CD4-positive, alpha-beta T cell treated with Interleukin-17A for 1 hour (primary cell): ENCODE measurements at places on chromosomes 7 and 10.
A peak's percentile ranks its signal among the peaks of the same experiment; 100 is the strongest.

GRCh38 chr10:22997096-22997495 lies 69.2 kb downstream of the ARMC3 start:
- peak; percentile 9 for DNase-seq

DNA sequence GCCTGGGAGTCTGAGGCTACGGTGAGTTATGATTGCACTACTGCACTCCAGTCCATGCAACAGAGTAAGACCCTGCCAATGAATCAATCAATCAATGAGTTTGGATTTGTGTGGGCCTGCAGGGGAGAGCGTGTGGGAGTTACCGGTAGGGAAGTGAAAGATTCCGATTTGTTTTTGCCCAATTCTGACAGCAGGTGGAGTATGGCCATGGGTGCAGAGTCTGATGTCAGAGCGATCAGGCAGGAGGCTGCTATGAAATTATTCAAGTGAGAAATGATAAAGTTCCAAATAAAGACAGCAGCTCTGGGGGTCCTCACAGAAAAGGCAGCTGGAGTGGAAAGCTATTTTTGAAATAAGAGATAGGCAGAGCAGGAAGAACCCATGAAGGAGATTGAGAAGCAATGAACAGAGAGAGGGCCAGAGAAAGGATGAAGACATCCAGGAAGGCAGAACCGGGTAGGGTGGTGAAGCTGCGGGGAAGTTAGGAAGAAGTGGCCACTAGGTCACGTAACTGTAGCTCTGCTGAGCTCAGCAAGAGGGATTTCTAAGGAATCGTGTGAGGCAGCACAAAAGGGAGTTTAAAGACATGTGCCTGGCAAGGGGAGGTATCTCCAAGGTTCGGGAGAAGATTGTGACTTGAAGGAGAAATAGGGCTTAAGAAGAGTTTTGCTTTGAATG lies 93.7 kb upstream of the NMT2 start:
- DNase-seq = no peak

DNA sequence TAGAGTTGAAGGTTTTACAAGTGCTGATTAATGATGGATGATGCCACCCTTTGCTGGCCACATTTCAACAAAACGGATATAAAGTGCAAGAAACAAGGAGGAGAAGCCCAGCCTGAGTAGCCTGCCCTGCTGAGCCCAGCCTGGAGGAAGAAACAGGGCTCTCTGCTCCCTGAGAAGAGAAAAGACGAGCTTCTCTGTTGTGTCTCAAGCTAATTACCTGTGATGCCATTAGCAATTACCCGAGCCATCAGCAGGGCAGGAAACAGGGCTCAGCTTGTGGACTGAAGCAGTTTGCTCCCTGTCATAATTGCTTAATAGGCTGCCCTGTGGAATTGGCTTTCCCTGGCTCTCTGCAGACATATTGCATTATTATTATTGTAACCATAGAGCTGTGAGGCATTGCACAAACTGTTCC lies 709.3 kb upstream of the AUTS2 start:
- no peak for DNase-seq

- no peak for DNase-seq
Observed at GRCh38 chr7:151732292-151732691, 144.6 kb downstream of the PRKAG2 start.

GRCh38 chr7:83053965-83054364 lies 108.7 kb downstream of the PCLO start:
- no peak for DNase-seq

DNA sequence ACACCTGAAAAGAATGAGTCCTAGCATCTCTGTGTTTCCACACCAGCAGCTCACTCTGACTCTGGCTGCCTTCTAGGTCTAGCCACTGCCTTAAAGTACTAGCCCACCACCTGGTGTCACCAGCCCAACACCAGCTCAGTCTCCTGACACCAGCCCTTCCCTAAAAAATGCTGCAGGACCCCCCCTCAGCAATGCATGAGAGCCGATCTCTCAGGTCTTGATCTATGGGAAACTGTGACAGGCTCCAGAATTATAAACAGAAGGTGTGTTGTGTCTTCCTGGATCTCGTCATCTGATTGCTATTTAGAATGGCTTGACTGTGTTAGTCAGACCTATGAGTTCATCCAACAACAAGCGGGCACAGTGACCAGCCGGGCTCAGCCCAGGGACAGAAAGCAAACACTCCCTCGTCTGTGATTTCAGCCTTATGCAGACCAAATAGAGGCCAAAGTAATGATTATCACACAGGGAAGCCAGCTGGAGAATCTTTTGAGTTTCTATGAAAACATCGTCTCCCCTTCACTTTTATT lies 66.6 kb downstream of the CUBN start:
- no peak for DNase-seq

DNA sequence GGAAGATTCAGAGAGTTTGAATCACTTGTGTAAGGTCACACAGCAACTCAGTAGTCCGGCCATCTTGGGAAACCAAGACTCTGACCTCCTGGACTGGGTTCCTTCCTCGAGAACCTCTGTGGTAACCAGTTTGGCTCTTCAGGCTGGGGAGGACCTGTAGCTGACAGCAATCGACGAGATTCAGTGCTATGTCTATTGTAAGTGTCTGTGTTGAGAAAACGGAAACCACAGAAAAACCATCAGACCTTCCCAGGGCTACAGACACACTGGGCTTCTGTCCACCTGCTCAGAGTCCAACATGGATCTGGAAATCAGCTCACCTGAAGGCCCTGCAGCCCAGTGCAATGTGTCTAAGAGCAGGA lies 403.7 kb downstream of the RPS24 start:
- no peak for DNase-seq

DNA sequence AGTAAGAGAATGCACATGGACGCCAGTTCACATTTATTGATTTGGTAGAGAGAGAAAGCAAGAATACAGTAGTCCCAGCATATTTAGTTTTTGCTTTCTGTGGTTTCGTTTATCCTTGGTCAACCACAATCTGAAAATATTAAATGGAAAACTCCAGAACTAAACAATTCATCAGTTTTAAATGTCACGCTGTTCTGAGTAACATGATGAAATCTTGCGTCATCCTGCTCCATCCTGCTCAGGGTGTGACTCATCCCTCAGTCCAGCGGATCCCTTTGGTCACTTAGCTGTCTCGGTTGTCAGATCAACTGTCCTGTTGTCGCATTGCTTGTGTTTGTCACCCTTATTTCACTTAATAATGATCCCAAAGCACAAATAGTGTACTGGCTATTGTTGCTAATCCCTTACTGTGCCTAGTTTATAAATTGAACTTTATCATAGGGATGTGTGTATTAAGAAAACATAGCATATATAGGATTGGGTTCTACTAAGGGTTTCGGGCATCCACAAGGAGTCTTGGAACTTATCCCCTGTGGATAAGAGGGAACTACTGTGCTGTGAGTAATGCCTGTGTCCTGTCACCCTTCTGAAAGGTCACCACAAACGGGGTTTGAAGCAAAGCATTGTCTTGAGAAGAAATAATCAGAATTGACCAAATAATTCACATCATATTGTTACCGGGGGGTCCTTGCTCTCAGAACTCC lies 73.6 kb downstream of the OTUD1 start:
- no peak for DNase-seq

DNA sequence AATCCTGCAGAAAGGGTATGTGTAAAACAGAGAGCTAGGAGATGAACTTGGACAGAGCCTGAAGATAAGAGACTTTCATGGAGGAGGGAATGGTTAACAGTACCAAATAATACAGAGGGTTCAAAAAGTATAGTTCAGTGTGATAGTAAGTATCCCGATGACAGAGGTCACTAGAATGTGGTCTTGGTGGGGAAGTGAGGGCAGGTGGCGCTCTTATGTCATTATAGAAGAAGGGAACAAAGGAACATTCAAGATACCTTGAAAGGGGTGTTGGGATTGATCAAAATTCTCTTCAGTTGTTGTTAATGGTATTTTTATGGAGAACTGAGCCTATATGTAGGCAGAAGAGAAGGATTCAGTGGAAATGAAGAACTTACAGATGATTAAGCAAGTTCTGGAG lies 312.5 kb downstream of the SUGCT start:
- DNase-seq = no peak

DNA sequence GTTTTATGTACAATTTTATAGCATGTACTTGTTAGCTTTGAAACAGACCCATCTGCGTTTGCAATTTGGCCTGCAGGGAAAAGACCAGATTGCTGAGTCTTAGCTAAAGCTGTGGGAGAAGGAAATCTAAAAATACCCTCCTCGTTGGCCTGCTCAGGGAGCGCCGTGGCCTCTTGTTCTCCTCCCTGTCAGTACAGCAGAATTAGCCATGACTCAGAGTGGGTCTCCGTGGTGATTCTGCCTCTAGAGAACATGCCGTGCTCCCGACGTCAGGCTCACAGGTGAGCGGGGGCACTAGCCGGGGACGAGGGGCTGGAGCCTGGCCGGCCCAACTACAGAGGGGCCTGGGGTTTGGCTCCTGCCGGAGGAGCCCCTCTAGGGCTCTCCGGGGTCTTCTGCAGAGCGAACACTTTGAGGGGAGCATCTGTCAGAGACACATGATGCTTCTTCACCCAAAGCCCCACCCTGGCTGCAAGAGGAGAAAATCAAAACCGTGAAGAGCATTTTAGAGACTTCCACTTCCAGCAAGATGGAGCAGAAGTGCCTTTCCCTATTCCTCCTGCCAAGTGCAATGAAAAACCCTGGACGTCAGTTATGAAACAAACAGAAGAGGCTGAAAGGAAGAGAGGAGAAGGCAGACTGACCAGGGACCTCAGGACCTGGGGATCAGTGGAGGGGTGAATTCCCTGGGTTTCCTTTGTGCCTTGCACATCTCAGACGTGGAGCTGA lies 98.9 kb downstream of the LHPP start:
- DNase-seq = no peak

GRCh38 chr10:119166118-119166500 lies 595 bp upstream of the SFXN4 start:
- no peak for DNase-seq

DNA sequence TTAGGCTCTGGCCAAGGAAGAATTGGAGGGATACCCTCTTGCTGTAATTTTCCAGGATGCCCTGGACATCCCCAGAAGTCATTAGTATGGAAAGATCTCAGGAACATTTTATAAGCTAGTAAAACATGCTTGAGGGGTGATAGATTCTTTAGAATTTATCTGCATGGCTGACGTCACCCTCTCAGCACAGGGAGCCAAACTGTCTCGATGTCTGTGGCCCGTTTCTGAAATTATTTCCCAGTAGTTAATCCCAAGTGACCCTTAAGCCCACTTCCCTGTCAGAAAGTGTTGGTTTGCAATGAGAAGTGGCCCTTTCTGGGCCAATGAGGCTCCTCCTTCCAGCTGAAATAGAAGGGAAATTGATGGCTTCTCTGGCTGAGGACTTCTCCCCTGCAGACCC lies 184.5 kb upstream of the BMPER start:
- no peak for DNase-seq

- no peak for DNase-seq
Observed at GRCh38 chr10:91974960-91975359, 51.4 kb downstream of the BTAF1 start.

GRCh38 chr10:102630663-102631062 lies 13.6 kb upstream of the TRIM8 start:
- no peak for DNase-seq

- DNase-seq = no peak
Observed at GRCh38 chr10:132532749-132533560, 4.6 kb upstream of the INPP5A start.

DNA sequence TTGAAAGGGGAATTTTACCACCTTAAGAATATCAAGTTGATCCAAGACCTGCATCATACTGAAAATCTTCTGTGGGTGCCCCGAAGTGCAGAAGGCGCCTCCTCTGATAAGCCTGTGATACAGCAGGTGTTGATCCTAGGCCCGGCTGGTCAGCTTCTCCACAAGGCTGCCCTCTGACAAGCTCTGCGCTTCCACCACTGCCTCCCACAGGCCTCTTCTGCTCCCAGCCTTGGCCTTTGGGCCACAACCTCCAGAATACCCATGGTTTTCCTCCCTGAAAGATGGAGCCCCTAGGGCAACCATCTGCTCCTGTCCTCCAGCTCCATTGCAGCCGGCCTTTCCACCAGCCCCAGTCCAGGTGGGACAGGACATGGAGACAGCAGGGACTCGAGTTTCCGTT lies 5.6 kb upstream of the OGDHL start:
- DNase-seq = no peak
